ENCODE measurements at places on chromosomes 5 and 9. TPM values are rescaled to one million over a fixed set of nuclear protein-coding genes. Genes with fewer than 3 reads are reported as not detected.

The IL33 gene
- 13.8 TPM for total RNA-seq

The IL9 gene
- not detected for total RNA-seq

The MYOT gene
- total RNA-seq, result not detected

The CCL19 gene
- not detected for total RNA-seq

The C9orf43 gene
- 0.66 TPM for total RNA-seq

The WDR38 gene
- not detected for total RNA-seq

The MLANA gene
- not detected for total RNA-seq

The TSSK1B gene
- not detected for total RNA-seq

The LCN9 gene
- total RNA-seq, result not detected

The ADCY2 gene
- not detected for total RNA-seq
